T-helper 22 cell (primary cell): ENCODE measurements at places on chromosomes 2 and 18.

- DNase-seq: no peak
Measured at GRCh38 chr2:33791625-33792024, 192.5 kb upstream of the FAM98A start.

GRCh38 chr2:29130295-29130694, 15.1 kb downstream of the CLIP4 start:
- DNase-seq: no peak

DNA sequence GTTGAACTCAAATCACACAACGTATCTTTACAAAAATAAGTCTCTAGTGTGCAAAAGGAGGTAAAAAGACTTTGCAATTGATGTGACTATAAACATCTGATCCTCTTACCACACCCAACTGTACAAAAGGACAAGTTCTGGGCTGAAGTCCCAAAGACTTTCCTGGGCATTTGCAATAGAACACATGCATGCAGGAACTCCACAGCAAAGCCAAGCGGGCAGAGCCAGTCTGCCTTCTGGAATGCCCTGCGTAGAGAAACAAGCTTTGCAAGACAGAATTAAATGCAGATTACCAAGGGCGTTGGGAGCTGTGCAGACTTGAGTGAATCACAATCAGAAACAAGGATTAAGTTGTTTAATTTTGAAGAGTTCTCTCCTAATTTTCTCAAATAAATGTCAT, 208.4 kb upstream of the ZNF521 start:
- no peak for DNase-seq

DNA sequence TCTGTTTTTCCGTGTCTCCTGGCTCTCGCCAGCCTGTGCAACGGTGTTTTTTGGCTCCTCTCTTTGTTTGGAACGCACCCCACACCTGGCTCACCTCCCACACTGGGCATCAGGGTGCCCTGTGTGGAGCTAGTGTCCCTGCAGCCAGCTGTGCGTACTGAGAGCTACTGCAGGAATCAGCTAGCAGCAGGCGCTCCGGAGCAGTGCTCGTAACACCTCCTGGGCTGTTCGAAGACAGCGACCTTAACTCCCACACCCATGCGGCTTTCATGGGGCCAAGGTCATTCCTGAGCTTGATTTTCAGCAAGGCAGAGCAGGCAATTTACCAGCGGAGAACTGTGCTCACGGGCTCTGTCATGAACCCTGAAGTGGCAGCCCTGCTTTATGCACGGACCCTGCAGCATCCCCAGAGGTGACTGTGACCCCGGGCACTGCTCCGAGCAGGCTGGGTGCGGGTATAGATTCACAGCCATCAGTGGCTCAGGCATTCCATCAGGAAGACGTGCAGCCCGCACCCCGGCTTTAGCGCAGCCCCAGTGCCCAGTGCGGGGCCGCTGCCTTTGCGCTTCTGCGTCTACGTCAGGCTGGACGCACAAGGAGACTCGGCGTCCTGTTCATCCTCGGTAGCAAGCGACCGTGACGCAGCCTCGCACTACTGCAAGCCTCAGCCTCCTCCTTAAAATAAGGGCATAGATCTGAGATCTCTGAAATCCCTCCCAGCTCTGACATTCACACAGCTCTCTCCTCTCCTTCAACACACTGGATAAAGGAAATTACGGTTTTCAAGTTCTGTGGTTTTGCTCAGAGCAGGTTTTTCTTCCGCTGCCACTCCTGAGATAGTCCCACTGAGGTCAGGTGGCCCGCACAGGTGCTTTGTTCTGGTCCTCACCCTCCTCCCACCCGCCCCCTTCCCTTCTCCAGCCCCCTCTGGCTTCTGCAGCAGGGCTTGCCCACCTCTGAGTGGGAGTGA, 58.2 kb downstream of the ADI1 start:
- DNase-seq: no peak

GRCh38 chr2:58032016-58032763, 14.4 kb upstream of the VRK2 start:
- DNase-seq: no peak

DNA sequence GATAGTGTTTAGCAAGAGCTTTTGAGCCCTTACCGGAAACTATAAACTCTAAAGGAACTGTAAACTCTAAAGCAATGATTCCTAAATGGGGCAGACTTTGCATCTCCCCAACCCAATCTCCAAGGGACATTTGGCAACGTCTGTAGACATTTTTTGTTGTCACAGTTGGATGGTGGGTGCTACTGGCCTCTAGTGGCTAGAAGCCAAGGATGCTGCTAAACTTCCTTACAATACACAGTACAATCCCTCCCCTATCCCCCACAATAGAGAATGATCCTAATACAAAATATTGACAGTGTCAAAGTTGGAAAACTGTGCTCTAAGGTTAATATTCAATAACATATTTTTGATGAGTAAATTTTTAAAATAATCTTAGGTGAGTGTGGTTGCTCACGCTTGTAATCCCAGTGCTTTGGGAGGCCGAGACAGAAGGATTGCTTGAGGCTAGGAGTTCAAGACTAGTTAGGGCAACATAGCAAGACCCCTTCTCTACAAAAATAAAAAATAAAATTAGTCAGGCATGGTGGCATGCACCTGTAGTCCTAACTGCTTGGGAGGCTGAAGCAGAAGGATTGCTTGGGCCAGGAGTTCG, 66.7 kb downstream of the PTPN4 start:
- no peak for DNase-seq

GRCh38 chr18:10814336-10814735, 288.5 kb downstream of the NAPG start:
- no peak for DNase-seq

GRCh38 chr18:11284811-11285210, 135.4 kb upstream of the PIEZO2 start:
- no peak for DNase-seq

- DNase-seq: no peak
Measured at GRCh38 chr2:104734937-104735586, 118.9 kb upstream of the POU3F3 start.

DNA sequence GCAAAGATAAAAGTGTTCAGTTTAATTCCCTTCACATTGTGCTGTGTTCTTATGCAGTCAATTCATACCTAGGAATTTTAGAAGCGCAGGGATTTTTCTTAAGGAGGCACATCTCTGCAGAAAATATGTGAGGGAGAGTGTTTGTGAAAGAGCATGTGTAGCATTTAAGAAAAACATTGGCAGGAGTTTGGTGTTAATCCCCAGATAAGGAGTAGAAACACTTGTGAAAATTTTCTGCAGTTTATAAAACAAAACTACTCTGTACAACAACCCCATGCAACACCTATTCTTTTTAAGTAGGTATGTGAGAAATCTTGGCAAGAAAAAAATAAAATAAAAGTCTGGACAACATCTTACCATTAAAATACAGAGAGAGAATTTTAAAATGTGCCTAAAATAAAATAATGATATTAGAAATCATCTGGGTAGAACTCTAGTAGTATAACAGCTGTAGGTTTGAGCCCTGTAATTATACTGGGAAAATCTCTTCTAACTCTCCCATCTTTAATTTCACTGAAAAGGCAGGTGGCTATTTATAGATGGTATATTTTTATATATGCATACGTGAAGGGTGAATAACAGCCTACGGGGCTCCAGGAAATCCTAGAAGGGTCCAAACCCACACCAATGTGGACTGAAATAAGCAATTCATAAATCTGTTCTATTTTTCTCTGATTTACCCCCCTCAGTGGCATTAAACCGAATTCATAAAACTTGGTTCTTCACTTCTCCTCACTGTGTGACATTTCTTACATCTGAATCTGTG, 6.6 kb downstream of the FZD7 start:
- no peak for DNase-seq

DNA sequence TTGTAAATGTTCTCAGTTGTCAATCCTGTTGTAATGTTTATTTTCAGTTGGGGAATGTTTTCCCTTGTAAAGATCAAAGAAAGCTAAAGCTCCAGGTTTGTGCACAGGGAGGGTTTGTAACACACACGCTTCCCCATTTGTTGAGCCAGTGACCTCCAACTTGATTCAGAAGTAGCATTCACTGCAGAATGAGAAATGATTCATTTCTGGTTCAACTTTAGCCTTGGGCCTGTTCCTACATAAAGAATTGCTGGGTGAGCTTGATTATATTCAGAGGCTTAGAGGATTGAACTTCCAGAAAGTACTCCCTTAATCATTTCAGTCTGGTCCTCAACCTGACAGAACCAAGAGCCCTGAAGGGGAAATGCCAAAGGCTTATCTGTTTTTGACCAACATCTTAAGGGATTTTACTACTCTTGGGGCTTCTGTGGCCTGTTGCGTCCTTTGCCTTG, 70.6 kb upstream of the CAVIN2 start:
- DNase-seq: no peak

- DNase-seq: no peak
Measured at GRCh38 chr2:176018708-176019107, 16.6 kb upstream of the LNPK start.

- DNase-seq: no peak
Measured at GRCh38 chr2:165067643-165068486, 112.5 kb upstream of the SLC38A11 start.

DNA sequence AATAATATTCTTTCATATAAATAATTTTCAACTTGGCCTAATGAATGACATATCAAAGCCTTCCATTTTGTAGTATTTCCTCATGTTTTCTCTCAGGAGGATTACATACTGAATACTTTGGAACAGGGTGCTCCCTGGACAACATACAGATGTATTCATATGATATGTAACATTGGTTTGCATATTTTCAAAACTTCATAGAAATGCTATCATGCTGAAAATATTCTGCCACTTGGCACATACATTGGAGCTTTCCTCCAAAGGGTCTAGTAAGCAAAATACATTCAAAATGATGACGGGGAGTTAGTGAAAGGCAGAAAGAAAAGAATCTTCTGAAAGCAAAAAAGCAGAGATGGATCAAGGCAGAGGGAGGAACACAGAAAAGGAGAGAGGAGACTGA, 38.1 kb upstream of the RTN4 start:
- DNase-seq: no peak

DNA sequence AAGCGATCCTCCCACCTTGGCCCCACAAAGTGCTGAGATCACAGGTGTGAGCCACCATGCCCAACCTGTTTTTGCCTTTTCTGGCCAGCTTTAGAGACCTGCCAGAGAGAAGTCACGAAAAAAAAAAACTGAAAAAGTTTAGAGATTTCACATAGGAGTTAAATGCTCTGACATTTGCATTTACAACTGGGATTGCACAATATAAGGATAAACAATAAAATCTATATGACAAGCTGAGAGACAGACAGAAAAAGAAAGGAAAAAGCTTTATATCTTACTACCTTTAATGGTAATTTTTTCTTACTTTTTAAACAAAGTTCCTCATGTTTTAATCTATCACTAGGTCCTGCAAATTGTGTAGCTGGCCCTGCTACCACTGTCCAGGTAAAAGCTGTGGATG, 466.5 kb downstream of the TXNL1 start:
- no peak for DNase-seq

- DNase-seq: no peak
Measured at GRCh38 chr2:112791019-112791418, 6.7 kb upstream of the IL1A start.

DNA sequence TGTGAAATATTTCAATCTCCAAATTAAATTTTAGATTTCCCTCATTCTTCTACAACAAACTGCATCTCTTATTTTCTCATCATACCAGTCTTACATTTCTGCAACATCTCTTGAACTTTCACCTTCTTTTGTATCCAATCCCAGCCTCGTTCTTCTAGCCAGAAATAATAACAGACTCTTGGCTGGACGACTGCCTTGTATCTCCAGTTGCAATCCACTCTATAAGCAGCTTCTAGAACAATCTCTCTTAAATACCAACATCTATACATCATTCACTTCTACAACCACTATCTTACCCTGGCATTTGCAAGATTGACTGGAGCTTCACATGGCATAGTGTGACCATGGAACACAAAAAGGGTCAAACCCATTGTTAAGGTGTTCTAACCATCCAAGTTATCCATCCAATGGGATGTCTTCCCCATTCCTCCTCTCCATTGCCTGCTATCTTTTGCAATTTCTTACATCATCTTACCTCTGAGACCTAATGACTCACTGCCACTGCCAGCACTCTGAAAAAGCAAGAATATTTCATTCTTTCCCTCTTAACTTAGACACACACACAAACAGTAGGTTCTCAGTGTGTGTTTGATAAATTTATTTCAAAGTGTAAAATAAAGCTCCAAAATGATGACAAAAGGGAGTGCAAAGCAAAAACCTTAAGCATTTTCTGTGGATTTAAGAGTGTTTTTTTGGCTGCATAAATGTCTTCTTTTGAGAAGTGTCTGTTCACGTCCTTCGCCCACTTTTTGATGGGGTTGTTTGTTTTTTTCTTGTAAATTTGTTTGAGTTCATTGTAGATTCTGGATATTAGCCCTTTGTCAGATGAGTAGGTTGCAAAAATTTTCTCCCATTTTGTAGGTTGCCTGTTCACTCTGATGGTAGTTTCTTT, 145.6 kb downstream of the METTL4 start:
- no peak for DNase-seq

DNA sequence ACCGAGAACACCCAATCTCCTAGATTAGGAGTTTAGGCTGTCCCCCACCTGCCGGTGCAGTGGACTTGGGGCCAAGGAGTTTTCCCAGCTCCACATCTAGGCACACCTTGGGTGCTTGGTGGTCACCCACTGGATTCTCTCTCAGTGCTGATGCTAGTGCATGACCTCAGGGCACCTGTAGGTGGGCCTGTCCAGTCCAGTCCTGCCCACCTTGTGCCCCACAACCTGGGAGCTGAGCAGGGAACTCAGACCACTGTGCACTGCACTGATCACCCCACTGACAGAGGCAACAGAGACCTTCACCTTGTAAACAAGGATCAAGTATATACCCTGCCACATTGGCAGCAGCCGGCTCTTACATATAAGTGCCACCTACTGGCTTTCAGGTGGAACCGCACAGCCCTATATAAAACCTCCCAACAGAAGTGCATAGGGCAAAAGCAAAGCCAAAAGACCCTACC, 12.7 kb upstream of the CDH19 start:
- no peak for DNase-seq

- DNase-seq: no peak
Measured at GRCh38 chr18:70058916-70059315, 111.2 kb upstream of the CD226 start.

- no peak for DNase-seq
Measured at GRCh38 chr18:35605686-35606417, 24.3 kb downstream of the GALNT1 start.

- no peak for DNase-seq
Measured at GRCh38 chr18:23200756-23201155, 65.5 kb downstream of the CABLES1 start.

DNA sequence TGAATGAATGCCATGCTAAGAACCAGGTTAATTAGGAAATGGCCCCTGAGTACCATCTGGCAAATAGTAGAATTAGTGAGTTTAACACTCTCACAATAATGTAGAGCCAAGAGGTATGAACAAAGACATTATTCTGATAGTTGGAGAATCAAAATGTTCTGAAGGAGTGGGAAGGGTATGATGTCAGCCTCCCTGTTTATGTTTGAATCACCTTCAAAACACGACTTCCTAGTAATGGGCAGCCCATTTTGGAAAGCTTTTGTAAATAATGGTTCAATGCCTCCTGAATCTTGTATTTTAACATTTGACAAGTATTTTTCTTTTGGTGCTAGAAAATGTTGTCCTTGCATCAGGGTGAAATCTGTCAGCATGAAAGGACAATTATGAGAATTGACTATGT, 108.3 kb downstream of the DSEL start:
- no peak for DNase-seq

- DNase-seq: no peak
Measured at GRCh38 chr2:30448866-30449265, 1.8 kb downstream of the LCLAT1 start.
